Myocyte (in vitro differentiated cells): ENCODE measurements at places on chromosomes 7 and 10.

DNA sequence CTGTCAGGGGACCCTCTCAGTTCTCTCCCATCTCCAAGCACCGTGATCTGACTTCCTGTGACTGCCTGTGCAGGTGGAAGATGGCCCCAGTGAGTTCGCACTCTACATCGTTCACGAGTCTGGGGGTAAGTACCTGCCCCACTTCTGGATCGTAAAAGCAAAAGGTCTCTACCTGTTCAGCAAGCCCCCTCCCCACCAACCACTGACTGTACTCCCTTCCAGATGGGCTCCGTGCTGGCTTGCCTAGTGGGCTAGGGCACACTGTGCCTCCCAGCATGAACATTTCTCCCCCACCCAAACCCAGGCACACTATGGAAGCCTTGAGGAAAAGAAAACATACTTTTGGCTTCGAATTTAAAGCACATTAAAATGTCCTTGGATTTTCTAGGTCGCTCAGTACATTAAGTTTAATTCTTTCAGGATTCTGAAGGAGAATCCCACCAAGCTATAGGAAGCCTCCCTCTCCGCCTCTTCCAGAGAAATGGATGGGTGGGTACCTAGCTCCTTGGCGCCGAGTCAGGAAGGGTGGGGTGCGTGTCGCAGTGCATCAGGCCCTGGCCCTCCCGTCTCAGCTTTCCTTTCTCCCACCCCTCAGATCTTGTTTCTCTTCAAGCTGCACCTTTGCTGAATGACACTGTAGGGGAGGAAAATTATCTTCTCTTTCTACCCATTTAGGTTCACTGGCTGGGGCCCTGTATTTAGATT is 11.0 kb upstream of the ZNF22 start:
- DNase-seq, result no peak

- no peak for DNase-seq
Observed at GRCh38 chr10:46283580-46284285, 3.1 kb upstream of the ANTXRL start.

DNA sequence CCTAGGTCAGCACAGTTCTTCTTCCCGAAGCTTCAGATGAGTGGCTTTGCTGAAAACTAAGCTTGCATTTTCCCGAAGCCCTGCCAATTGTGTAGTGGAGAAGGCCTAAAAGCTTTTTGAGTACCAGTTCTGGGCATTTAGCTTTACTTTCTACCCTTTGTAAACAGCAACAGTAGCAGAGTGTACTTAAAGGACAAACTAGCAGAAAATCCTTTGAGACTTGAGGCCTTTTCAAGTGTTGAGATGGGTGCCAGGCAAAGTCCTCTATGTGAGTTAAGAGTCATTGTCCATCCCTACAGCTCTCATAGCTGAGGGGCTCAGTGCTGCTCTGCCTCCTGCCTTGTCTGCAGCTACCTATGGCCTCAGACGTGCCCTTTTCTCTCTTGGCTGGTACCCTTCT is 368.2 kb downstream of the CCSER2 start:
- DNase-seq, result no peak

GRCh38 chr10:91090761-91091529 is 129.5 kb upstream of the PCGF5 start:
- peak; percentile 33 for DNase-seq

DNA sequence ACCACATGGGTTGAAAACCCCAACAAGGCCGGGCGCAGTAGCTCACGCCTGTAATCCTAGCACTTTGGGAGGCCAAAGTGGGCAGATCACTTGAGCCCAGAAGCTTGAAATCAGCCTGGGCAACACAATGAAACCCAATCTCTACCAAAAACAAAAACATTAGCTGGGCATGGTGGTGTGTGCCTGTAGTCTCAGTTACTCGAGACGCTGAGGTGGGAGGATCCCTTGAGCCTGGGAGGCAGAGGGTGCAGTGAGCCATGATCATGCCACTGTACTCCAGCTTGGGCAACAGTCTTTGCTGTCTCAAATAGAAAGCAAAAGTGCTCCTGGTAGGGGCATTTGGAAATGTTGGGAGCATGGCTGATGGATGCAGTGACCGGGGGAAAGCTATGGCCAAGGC is 209.6 kb upstream of the PLXNA4 start:
- no peak for DNase-seq

GRCh38 chr10:132563485-132564248 is 26.1 kb downstream of the INPP5A start:
- DNase-seq, result no peak

DNA sequence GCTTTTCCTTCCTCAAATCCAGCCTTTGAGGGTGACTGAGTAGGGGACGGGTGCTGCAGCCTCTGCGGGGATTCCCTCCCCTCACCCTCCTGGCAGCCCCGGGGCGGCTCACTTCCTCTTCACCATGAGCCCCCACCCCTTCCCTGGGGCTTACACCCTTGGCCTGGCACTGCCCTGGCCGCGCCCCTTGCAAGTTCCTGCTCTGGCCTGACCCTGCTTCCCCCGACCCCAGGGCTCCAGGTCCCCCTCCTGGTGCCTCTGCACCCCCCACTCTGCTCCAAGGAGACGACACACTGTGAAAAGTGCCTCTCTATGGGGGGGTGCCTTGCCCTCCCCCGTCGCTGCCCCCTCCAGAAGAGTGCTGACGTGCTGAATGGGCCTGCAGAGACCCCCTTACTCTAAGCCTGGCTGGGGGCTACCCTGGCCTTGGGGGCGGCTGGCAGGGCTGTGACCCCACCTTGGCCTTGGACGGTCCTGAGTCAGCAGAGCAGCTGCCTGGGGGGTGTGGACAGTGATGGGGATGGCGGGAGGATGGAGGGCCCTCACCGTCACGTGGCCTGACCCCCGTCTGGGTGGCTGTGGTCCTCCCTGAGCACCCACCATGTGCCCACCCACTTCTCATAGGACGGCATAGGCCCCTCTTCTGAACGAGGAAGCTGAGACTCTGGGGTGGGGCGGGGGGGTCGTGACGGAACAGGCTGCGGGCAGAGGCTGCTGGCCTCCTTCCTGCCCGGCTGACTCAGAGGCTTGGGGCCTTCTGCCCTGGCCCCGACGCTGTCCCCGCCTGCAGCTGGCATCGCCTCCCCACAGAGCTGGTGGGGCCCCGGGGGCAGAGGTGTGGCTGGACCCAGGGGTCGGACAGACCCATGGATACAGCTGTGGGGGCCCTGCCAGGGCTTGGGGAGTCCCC is 9.8 kb downstream of the LFNG start:
- DNase-seq, result peak; percentile 84

- peak; percentile 69 for DNase-seq
Observed at GRCh38 chr7:98681951-98682350, 64.9 kb downstream of the NPTX2 start.
